Cortex of kidney (tissue), 1 donor: ENCODE measurements at places on chromosomes 7 and 10.

- DNase-seq = no peak
Measured at GRCh38 chr7:129017264-129017663, 37.6 kb downstream of the TNPO3 start.

DNA sequence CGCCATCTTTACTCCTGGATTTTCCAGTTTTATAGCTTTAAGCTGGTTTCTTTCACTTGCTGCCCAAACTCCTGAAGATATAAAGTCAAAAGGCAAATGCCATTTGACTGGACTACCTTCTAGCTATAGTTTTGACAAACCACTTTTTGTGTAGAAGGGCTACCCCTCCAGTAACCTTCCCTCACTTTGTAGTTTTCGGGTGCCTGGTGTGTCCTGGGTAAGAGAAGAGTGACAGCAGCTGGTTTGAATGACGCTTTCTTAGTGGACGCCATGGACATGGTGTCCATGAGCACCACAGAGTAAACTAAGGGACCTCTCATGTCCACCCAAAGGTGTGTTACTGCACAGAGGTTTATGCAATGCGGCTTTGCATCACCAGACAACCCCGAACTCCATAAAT, 21.2 kb upstream of the PITRM1 start:
- DNase-seq = no peak

- DNase-seq = no peak
Measured at GRCh38 chr10:28763471-28764170, 86.3 kb downstream of the BAMBI start.

- DNase-seq = no peak
Measured at GRCh38 chr7:129264534-129264933, 39.7 kb downstream of the AHCYL2 start.

DNA sequence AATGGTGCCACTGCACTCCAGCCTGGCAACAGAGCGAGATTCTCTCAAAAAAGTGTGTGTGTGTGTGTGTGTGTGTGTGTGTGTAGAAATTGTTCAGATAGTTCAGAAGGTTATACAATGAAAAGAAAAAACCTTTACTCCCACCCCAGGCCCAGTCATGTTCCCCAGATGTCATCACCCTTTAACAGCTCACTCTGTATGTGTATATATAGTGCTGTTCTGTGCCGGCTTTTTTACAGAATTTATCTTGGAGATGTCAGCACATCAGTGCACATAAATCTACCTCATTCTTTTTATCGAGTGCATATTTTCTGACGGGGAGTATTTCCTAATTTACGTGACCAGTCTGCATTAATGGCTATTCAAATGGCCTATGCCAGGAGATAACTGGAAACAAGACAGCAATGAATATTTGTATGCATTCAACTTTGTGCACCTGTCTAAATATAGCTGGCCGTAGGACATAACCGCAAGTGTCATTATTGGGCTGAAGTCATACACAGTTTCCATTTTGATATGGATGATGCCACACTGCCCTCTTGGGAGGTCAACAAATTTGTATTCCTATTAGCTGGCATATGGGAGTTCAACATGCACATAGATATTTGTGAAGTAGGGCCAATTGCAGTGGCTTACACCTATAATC, 11.7 kb downstream of the NIPSNAP2 start:
- DNase-seq = no peak

- DNase-seq = no peak
Measured at GRCh38 chr7:41114131-41114530, 588.8 kb downstream of the INHBA start.

- no peak for DNase-seq
Measured at GRCh38 chr7:27147199-27148030, at the start of gene HOXA6. TSS of gene HOXA6 (minus strand) at chr7:27147774. CDS start at chr7:27147749, 25 bp downstream.

DNA sequence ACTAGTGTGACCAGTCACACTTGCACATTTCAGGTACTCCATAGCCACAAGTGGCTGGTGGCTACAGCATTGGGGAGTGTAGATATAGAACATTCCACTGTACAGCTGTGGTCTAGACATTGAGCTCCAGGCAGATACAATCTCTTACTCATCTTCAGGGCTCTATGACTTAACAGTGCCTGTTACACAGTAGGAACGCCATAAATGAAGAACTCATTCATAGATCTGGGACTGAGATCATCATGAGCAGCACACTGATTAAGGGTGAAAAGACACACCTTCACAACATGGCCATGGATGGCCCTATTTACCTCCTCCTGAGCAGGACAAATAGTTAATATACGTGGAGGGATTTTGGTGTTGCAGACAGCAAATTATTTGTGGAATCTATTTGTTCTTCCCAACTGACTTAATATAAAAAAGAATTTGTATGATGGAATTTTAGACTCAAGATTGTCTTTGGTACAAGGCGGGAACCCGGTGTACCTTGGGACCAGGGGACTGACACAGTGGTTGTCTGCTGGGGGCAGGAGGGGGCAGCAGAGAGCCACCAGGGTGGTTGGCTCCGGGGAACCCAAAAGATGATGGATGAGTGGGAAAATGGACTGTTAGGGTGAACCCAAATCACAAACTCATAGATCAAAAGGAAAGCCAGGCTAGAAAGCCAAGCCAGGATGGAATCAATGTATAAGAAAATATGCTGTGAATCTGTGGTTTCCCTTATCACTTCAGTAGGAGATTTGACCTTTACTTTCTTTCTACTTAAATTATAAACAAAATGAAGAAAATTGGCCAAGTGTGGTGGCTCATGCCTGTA, 24.3 kb upstream of the CPA2 start:
- DNase-seq = no peak

DNA sequence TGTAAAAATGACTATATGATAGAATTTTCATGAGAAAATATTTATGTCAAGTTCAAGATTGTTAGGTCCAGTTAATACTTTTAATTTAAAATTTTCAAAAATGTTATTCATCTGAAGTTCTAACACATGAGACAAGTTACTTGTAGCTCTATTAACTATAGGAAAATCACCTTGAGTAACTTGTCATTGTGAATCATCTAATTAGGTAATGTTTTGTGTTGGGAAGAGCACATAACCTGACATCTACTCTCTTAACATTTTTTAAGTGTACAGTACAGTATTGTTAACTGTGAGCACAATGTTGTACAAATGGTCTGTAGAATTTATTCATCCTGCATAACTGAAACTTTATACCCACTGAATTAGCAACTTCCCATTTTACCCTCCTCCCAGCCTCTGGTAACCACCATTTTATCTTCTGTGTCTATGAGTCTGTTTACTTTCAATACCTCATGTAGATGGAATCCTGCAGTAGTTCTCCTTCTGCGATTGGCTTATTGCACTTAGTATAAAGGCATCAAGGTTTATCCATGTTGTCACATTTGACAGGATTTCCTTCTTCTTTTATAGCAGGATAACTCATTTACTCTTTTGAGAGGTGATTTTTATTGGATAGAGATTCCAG, 54.6 kb downstream of the ARL4A start:
- no peak for DNase-seq

GRCh38 chr10:106519376-106520030, 645.0 kb downstream of the SORCS1 start:
- DNase-seq = no peak

DNA sequence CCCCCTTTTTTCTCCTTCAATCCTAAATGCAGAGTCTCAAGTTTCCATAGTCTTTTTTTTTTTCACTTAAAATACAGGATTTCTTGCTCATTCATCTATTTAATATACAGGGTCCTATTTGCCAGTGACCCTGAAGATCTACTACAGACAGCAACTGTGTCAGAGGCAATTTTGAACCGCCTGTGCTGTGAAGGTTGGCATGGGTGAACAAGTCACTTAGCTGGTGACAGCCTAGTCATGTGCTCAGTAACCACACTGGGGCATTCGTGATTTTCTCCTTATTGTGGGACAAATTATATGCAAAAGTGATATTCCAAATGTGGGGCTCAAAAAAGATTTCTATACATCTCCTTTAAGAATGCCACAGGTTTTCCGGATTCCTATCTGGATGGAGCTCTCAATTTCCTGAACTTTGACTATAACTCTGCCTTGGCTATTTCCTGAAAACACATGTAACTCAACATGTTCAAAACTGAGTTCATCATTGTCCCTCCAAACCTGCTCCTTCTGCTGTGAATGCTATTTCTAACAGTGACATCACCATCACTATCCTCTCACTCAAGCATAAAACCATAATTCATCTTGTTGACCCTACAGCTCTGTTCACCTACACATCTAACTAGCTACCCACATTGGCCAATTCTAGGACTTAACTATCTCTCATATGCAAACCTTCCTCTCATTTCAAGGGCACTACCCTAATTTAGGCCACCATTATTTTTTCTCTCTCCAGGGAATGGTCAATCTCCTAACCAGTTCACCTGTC, 36.7 kb downstream of the CDK6 start:
- DNase-seq = no peak

- DNase-seq = no peak
Measured at GRCh38 chr10:22481687-22482539, 136.6 kb downstream of the SPAG6 start.

GRCh38 chr7:89002981-89003956, 207.7 kb upstream of the TEX47 start:
- no peak for DNase-seq

- DNase-seq = no peak
Measured at GRCh38 chr10:121133901-121134300, 282.7 kb downstream of the WDR11 start.

DNA sequence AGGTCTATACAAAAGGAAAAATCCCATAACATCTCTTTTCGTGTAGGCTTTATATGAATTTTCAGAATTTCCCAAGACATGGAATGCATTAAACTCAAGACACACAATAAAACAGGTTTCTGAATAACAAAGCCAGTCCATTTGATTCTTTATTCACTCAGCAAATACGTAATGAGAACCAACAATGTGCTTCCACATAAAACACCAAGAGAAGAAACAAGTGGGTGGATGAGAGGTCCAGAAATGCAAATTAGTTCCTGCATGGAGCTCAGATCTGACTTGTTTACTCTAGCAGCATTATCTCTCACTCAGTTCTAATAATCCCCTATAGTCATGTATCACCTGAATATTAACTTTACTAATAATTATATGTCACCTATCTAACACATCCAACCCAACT, 249.5 kb downstream of the LRRTM3 start:
- DNase-seq = no peak

GRCh38 chr7:156014808-156015207, 202.5 kb upstream of the SHH start:
- DNase-seq = no peak

- no peak for DNase-seq
Measured at GRCh38 chr10:70120417-70120816, 12.2 kb downstream of the AIFM2 start.

DNA sequence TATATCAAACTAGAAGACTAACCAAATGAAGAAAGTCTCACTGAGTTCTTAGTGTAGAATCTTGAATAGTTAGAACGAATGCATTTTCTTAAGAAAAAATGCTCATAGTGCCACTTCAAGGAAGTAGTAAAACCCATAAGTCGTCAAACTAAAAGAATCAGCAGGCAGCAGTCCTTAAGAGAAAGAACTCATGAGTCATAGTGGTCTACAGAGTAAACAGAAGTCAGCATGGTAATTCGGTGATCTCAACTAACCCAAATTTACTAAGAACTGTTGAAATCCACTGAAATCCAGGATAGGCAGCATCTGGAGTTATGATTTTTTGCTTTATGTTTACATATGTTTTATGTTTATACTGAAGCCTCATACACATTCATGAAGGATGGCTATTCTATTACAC, 256.2 kb downstream of the LHFPL3 start:
- no peak for DNase-seq

GRCh38 chr10:131082201-131082850, 229.2 kb downstream of the TCERG1L start:
- DNase-seq = no peak

DNA sequence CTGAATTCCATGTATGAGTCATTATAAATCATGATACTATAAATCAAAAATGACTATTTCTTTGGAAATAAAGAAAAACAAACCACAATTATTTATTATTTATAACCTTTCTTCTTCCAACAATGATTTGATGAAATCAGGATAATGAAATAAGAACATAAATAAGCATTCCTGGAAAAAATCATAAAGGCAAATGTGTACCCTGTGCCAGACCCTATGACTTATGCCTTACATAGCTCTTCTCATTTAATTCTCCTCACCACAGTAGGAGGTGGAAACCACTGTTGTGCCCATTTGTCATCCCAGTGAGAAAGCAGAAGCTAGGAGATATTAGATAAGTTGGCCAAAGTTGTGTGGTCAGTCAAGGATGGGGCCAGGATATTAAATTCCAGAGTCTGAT, 255.1 kb downstream of the DOCK4 start:
- DNase-seq = no peak

DNA sequence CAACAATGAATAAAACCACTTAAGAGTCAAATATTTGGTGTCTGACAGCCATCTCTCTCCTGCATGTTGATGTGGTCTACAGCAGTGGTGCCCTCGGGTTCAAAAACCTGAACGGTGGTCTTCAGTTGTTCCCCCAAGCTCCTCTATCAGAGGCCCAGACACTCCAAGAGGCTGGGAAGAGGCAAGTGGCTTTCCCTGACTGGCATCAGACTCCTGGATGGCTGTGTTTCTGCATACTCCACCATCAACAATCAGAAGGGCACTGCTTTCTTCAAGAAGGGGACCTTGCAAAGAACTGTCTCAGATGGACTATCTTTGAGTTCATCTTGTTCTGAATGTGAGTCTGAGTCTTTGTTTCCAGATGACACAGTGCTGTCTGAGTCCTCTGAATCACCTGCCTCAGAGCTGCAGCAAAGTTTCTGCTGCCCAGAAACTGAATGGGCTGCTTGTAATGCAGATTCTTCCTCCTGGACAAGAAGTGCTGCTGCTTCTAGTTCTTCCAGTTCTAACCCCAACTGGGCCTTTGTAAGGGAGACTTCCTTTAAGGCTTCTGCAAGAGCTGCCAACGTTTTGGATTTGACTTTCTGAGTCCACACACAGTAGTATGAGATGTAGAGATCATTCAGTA, 5.9 kb upstream of the SGMS1 start:
- DNase-seq = no peak

GRCh38 chr10:15472008-15472407, 100.9 kb upstream of the FAM171A1 start:
- no peak for DNase-seq

DNA sequence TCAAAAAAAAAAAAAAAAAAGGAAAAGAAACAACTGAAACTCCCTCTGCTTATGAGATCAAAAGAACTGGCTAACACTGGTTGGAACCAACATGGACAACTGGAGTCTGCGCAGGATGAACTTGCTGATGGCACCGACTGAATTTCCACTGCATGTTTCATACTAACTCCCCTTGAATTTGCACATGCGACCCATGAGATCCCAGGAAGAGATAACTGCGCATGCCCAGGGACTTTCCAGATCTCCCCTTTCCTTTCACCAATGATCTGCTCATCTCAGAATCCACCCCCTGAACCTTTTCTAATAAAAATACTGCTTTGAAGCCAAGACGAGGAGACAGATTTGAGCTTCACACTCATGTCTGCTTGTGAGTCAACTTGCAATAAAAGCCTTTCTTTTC, 20.7 kb downstream of the LBX1 start:
- DNase-seq = no peak
